Fibroblast of skin of abdomen (primary cell): ENCODE measurements at places on chromosomes 6 and 20.

DNA sequence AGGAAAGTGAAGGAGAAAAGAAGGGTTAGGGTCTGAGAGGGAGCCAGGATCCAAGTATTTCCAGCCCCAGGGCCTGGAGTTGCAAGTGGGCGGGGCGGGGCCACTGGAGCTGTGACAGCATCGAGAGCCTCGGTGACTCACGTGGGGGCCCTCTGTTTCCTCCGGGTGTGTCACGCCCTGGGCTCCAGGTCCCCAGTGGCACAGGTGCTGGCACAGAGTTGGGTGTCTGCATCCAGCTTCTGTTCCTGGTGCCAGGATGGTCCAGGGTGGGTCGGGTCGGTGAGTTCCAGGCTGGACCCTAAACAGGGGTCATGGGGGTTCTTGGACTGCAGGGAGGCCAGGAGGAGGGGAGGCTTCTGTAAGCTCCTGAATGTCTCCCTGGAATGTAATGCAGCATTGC, 16.7 kb downstream of the RAET1L start:
- DNase-seq: no peak

GRCh38 chr6:26501482-26501986, 1.4 kb downstream of the BTN1A1 start:
- peak; percentile 21 for DNase-seq

- DNase-seq: no peak
These were observed 79.4 kb downstream of the SNX5 start for GRCh38 chr20:17889226-17889625.

GRCh38 chr6:55512904-55513303, 66.1 kb downstream of the HMGCLL1 start:
- no peak for DNase-seq

- DNase-seq: no peak
These were observed 105.3 kb downstream of the PRDM13 start for GRCh38 chr6:99711925-99712324.
